Skeletal muscle tissue (tissue), 5 donors: ENCODE measurements at places on chromosomes 5 and 9. TPM values are rescaled to one million over a fixed set of nuclear protein-coding genes. Genes with fewer than 3 reads are reported as not detected.

Gene ALDOB
- not detected for total RNA-seq

Gene KCTD16
- under 0.01 TPM for total RNA-seq

Gene PCDHGA11
- total RNA-seq = 6.8 TPM

Gene SH3GL2
- total RNA-seq = under 0.01 TPM

Gene SAXO1
- not detected for total RNA-seq

Gene PCDHAC2
- total RNA-seq = 2.1 TPM

Gene GABRA6
- not detected for total RNA-seq

Gene FBXO38
- 60.0 TPM for total RNA-seq

Gene ADRB2
- total RNA-seq = 3.1 TPM

Gene RALGPS1
- total RNA-seq = 9.4 TPM

Gene KCNN2
- 16.2 TPM for total RNA-seq

Gene ANKRD31
- under 0.01 TPM for total RNA-seq

Gene C9
- total RNA-seq = 1.0 TPM

Gene GABBR2
- total RNA-seq = under 0.01 TPM

Gene PCA3
- not detected for total RNA-seq

Gene LURAP1L
- total RNA-seq = 14.1 TPM
